ENCODE measurements at places on chromosomes 12 and 14. TPM values are rescaled to one million over a fixed set of nuclear protein-coding genes. Genes with fewer than 3 reads are reported as not detected.

ASB2 gene
- total RNA-seq, result 4.2 TPM

SERPINA9 gene
- total RNA-seq, result not detected

IAPP gene
- not detected for total RNA-seq

TSHR gene
- not detected for total RNA-seq

NPFF gene
- not detected for total RNA-seq

CIT gene
- 19.6 TPM for total RNA-seq

REP15 gene
- total RNA-seq, result 5.0 TPM

LPAR5 gene
- not detected for total RNA-seq

AMIGO2 gene
- total RNA-seq, result 233 TPM

TSPAN11 gene
- total RNA-seq, result under 0.01 TPM

TSPAN8 gene
- not detected for total RNA-seq

SYT10 gene
- total RNA-seq, result not detected

TAS2R7 gene
- total RNA-seq, result not detected

PAPOLA gene
- 91.5 TPM for total RNA-seq

LMNTD1 gene
- 0.51 TPM for total RNA-seq

SDR9C7 gene
- total RNA-seq, result not detected

INHBC gene
- total RNA-seq, result not detected

ACSS3 gene
- 8.9 TPM for total RNA-seq

MBD6 gene
- 4.5 TPM for total RNA-seq

NFE2 gene
- not detected for total RNA-seq

NKX2-1 gene
- total RNA-seq, result not detected

RPGRIP1 gene
- not detected for total RNA-seq

FITM1 gene
- not detected for total RNA-seq

SPIC gene
- total RNA-seq, result not detected

KRT72 gene
- not detected for total RNA-seq

ARMH4 gene
- 11.3 TPM for total RNA-seq

CLBA1 gene
- total RNA-seq, result 9.2 TPM

PPFIA2 gene
- total RNA-seq, result not detected

DLGAP5 gene
- 23.8 TPM for total RNA-seq

OAS2 gene
- 0.30 TPM for total RNA-seq

CRADD gene
- 10.2 TPM for total RNA-seq

SLC2A13 gene
- 16.2 TPM for total RNA-seq

SAV1 gene
- total RNA-seq, result 19.6 TPM

GRIP1 gene
- 3.6 TPM for total RNA-seq

LRTM2 gene
- not detected for total RNA-seq

KRT76 gene
- not detected for total RNA-seq

All from smooth muscle cell of the umbilical artery (primary cell).